CD4-positive, alpha-beta T cell treated with Interleukin-21 for 1 hour (primary cell): ENCODE measurements at places on chromosomes 2 and 18.

DNA sequence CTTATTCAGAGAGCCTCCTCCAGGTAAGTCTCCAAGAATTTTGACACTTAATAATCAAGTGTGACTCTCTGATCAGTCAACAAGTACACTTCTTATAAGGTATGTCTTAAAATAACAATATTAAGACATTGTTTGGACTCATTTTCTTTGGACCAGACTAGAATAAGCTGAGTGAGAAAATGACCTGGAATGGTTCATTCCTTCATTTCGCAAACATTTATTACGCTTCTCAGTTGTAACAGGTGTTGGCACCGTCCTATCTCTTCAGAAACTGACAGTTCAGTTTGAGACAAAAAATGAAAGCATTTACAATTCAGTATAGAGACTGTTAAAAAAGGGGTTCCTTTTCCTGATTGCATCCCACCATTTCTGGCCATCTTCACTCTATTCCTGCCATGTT is 46.6 kb downstream of the TSPYL6 start:
- no peak for DNase-seq

- no peak for DNase-seq
These were observed 2.0 kb downstream of the KIF3C start for GRCh38 chr2:25980076-25980887.

GRCh38 chr18:25650201-25650941 is 298.4 kb upstream of the ZNF521 start:
- DNase-seq, result no peak

DNA sequence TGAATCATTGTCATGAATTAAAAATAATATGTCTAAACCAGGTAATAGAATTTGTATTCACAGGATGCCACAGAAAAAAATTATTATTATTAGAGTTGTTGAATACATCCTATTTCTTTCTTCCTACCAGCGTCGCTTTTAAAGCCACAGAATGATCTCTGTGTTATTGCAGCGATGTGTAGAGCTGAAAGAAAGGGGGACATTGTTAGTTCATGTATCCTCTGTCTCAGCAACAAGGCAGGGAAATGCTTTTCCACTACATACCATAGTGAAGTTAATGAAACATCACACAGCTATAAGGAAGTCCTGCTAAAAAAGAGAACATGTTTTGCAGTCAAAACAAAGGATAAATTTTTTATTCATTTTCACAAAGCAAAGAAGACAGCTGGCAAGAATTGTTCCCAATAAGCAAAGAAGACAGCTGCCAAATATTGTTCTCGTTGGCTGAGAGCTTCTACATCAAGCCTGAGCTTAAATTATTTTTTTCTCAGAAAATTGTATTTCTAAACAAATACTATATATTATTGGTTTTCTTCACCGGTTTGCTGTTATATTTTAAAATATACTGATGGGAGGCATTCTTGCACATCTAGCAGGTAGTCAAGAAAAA is 1234.4 kb downstream of the SUCLG1 start:
- DNase-seq, result no peak

DNA sequence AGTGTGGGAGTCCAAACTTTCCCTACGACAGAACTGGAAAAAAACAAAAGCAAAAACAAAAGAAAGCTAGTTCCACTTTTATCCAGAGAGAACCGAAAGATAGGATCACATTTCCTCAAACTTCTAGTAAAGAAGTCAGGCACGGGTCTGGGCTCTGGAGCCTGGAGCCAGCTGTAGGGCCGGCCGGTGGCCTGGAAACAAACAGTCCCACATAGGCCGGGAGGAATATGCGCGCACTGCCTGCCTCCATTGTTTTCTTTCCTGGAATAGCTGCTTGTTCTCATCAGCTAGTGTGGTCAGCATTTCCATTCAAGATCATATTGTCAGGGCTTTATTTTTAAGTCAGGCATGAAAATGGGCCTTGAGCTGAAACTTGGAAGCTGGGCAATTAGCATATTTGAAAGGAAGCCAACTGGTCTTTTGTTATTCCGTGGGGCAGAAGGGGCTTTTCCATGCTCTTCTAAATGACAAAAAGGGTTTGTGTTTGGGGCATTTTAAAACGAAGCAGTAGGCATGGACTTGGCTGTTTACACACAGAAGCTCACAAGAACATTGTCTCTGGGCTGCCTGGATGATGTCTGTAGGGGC is 58.7 kb upstream of the RFX8 start:
- no peak for DNase-seq

GRCh38 chr2:64595397-64596176 is 58.1 kb downstream of the SERTAD2 start:
- DNase-seq, result no peak
